Stimulated activated CD8-positive, alpha-beta memory T cell treated with anti-CD3 and anti-CD28 coated beads, Interleukin-2, amount 100 ng/mL, for 1 hour (primary cell): ENCODE measurements at places on chromosomes 16 and 17.

DNA sequence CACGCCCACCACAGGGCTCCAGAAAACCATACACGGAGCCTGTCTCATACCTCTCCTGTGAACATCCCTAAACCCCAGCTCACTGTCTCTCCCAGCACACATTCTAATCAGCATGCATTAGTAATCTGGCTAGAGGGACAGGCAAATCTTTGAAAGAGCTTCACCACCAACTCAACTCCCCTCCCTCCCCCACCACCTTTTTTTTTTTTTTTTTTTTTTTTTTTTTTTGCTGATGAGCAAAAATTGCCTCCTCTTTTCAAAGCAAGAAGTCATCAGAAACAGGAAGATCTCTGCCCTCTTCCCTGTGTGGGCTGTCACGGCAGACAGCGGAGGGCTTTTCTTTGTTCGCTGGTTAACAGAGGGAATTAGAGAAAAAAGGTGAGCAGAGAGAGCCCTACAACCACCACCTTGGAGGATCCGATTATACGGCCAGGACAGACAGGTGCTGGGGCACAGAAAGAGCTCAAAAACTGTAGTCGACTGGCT lies 19.9 kb downstream of the GAS7 start:
- no peak for DNase-seq

- DNase-seq, result no peak
Measured at GRCh38 chr17:76276461-76277299, 11.5 kb downstream of the UBALD2 start.

- no peak for DNase-seq
Measured at GRCh38 chr16:58348986-58349385, 43.3 kb upstream of the GINS3 start.

- no peak for DNase-seq
Measured at GRCh38 chr17:45262516-45263476, 902 bp upstream of the SPATA32 start.

GRCh38 chr16:52597073-52597771 lies 50.3 kb upstream of the TOX3 start:
- DNase-seq, result no peak

GRCh38 chr16:84120023-84120422 lies 3.3 kb upstream of the MBTPS1 start:
- DNase-seq, result no peak

DNA sequence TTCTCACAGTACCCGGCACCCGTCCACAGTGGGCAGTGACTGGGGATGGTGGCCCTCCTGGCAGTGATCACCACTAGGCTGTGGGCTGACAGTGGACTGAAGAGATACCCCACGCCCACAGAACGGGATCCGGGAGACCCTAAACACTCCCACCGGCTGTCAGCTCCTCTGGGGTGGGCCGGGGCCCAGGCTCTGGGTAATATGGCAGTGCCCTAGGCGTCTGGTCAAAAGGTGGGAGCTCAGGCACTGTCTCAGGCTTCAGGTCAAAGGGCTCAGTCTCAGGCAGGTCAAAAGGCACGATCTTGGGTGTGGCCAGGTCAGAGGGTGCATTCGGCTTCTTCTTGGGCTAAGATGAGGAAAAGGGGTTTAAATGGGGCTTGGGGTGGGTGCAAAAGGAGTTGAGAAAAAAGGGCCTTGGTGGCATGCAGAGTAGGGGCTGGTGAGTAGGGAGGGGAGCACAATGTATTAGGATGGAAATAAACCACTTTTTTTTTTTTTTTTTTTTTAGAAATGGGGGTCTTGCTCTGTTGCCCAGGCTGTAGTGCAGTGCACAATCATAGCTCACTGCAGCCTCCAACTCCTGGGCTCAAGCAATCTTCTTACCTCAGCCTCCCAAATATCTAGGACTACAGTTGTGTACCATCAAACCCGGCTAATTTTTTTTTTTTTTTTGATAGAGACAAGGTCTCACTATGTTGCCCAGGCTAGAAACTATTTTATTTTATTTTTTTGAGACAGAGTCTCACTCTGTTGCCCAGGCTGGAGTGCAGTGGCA lies 11.0 kb downstream of the CAVIN1 start:
- no peak for DNase-seq

- DNase-seq, result peak; percentile 18
Measured at GRCh38 chr16:17921357-17921978, 415.1 kb downstream of the NPIPA8 start.

DNA sequence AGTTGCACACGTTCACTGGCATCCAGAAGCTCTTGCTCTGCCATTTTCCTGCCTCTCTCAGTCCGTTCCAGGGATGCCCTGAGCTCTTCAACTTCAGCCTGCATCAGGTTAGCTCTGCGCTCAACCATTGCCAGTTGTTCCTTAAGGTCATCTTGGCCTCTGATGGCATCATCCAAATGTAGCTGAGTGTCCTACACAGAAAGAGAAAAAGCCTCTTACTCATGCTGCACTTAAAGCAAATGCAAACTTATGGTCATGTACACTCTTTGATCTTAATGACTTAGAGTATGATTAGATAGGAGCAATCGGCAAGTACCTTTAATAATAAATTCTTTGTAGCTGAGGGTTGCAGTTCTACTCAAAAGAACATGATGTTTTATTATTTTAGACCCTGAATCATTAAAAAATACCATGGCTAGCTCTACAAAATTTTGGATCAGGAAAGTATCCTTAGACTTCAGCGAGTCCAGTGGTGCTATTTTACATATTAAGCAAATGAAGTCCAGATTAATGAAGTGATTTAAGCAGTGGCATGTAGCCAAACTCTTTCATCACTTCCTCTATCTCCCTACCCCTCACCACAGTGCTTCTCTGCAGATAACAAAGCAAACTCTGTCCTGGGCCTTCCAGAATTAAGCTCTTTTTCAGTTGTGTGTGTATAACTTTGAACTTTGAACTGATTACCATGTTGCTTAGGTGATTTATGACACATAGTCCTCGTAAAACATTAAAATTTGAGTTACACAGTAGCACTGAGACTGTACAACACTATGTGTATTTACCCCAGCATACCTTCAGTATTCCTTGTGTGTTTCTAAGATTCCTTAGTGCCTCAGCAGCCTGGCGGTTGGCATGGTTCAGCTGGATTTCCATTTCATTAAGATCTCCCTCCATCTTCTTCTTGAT lies 22.1 kb downstream of the MYH4 start:
- DNase-seq, result no peak

GRCh38 chr17:80899402-80900268 lies 92.0 kb upstream of the CHMP6 start:
- peak; percentile 66 for DNase-seq

DNA sequence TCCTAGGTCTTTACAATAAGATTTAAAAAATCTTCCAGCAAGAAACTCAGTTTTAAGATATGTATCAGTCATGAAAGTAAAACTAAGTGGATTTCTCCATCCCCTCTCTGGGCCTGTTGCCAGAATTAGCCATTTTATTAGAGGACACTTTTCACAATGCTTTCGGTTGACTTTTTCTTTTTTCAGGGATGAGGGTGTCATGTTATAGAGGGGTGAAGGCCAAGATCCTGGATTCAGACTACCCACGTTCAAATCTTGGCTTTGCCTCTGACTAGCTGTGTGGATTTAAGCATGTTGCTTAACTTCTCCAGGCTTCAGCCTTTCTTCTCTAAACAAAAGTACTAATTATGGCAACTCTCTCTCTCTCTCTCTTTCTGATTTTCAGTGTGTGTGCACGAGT lies 111.7 kb upstream of the COX10 start:
- no peak for DNase-seq

DNA sequence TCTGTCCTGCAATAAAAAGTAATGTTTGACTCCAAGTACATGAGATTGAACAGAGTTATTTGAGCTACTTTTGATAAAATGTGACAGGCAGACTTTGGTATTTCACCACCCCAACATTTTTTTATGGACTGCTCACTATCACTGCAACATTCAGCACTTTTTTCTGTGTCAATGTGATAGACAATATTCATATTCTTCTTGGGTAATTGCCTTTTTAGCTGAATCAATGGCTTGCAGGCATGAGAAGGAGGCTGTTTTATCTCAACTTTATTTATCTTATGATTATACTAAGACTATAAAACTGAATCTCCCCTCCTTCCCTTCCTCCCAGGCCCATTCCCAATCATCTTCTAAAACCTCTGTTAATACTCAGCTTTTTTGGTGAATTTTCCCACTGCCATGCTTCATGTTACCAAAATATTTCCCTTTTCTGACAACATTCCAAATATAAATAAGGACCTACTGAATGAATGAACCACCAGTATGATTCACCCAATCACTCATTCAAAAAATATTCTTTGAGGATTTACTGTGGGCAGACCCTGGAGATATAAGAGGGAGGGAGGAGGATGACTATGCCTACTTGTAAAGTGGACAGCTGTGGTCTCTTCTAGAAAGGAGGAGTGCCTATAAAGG lies 67.6 kb downstream of the CDH13 start:
- DNase-seq, result no peak

DNA sequence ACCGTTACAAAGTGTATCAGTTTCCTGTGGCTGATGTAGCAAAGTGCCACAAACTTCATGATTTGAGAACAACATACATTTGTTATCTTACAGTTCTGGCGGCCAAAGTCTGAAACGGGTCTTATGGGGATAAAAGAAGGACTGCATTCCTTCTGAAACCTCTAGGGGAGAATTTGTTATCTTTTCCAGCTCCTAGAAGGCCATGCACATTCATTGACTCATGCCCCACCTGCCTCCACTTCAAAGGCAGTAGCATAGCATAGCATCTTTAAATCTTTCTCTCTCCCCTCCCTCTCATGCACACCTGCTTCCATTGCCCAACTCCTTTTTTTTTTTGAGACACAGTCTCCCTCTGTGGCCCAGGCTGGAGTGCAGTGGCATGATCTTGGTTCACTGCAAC lies 190.7 kb upstream of the DYNLRB2 start:
- DNase-seq, result no peak

- no peak for DNase-seq
Measured at GRCh38 chr16:11109566-11109965, 146.4 kb downstream of the SOCS1 start.

- no peak for DNase-seq
Measured at GRCh38 chr17:31413874-31414549, 22.5 kb downstream of the RAB11FIP4 start.

DNA sequence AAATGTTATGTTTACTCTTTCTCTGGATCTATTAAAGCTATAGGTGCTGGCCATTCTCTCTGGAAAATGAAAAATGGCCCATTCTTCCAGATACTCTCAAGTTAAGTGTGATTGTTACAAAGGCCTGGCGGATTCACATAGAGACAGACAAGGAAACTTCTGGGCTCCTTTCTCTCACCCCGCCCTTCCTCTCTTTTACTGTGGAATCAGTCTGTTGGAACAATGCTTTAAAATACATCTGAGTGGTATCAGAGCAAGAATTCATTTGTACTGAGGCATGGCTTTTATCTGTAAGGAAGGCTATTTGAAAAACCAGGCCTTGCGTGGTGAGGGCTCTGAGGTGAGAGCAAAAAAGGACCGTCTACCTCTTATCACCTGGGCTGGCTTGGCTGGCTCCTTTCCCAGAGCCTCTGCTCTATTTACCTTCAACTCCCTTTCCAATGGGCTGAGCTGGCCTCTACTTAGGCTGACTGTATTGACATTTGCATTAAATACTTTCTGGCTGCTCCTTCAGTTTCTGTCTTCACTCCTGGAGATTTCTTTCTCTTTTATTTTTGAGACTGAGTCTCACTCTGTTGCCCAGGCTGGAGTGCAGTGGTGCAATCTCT lies 274.0 kb downstream of the PHKB start:
- DNase-seq, result no peak

GRCh38 chr17:67656494-67657203 lies 61.1 kb upstream of the NOL11 start:
- no peak for DNase-seq

DNA sequence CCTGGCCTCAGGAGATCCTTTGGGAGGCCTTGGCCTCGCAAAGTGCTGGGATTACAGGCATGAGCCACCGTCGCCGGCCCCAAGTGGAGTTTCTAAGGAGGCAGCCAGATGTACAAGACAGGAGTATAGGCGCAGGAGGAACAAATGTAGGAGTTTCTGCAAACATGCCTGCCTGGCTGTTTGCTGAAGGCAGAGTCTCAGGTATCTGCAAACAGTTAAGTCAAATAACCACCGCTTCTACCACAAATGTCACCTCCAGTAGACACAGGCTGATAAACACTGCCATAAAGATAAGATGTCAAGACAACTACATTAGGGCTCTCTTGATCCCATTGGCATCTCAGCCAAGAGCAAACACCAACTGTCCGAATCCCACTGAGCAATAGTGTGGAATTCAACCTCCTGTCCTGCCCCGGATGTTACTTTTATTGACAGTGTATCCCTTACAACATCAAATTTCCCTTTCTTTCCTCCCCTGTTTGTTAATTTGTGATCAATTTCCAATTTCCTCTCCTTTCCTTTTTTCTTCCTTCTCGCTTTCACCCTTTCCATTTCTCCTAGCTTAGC lies 5.6 kb upstream of the COG1 start:
- no peak for DNase-seq

- no peak for DNase-seq
Measured at GRCh38 chr17:8839410-8839935, 28.0 kb downstream of the PIK3R6 start.

DNA sequence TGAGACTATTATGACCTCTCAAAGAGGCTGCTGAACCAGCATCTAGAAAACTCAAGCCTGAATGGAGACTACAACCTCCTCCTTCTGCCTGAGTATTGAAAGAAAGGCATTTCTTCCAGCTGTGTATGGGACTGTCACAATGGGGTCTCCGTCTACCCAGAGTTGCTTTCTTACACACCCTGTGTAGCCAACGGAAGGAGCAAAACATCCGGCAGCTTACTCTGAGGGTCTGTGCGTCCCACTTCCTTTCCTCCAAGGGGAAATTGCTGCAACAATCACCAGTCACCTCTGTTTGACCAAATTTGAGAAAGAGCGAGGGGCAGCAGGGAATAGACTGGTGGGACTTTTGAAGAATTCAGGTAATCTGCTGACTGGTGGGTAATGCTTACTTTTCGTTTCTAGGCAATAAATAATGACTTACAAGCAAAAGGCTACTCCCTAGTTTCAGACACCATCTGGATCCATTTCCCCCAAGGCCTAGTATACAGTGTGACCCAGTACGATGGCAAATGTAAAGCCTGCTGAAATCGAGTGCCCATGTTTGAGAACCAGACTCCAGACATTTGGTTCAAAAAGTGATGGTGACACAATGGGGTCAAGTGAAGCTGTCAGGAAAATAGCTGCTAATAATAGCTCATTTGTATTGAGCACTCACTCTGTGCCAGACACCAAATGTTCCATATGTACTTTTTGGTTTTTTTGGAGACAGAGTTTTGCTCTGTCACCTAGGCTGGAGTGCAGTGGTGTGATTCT lies 81.7 kb downstream of the YPEL2 start:
- no peak for DNase-seq

GRCh38 chr17:8905331-8905730 lies 37.9 kb upstream of the PIK3R6 start:
- no peak for DNase-seq

DNA sequence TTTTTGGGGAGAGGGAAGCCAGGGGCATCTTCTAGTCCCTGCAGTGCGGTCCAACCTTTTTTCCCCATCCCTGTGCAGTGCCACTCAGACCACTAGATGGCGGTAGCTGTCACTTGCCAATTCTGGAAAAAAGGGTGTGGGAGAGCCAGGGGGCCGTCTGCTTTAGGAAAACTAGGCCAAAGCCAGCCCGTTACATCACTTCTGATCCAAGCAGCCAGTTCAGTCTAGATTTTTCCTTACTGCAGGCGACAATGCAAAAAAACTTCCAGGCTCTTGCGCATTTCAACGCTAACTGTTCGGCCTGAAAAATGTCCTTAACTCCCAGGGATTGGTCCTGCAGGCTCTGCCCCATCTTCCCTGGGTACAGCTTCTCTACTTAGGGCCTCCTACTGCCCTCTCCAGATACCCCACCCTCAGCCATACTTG lies 69.2 kb upstream of the CES5A start:
- DNase-seq, result peak; percentile 4
